ENCODE measurements at places on chromosomes 6 and 20.

DNA sequence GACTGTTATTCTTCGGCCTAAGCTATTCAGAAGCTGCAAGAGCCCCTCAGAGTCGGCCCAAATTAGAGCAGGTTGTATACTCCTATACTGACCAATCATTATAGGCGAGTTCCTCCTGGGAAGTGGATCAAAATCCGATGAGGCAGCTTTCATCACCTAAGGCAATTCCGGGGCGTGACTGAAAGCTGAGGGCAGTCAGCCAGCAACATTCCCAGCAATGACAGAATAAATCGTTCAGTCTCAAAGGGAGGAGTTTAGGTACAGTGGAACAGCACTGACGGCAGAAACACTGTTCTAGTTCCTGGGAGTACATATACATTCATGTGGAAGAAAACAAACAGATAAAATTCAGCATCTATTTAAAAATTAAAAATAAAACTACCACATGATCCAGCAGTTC is 10.8 kb downstream of the HLA-DQB2 start:
- DNase-seq = no peak

- no peak for DNase-seq
Measured at GRCh38 chr20:3663031-3663701, at the start of gene GFRA4. Gene GFRA4, minus strand, starts transcription at chr20:3663399. Its CDS starts 0 bp downstream, at chr20:3663399.

- DNase-seq = no peak
Measured at GRCh38 chr6:138307352-138307751, 70.4 kb upstream of the SMIM28 start.

DNA sequence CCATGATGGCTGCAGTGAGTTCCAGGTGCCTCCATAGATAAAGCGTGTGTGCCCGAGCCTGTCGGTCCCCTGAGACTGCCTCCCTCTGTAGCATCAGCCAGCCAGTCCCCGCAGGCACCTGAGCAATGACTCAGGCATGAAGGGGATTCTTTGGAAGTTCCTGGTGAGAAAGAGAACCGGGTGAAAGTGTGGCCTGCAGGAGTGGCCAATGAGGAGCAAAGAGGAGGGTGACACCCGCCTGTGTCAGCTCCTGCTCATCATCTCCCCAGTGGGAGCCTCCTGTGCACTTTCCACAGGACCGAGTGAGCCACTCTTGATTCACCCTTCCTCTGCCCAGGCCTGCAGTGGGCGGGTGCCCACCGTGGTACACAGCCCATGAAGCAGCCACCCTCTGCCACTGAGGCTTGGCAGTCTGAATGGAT is 71.2 kb upstream of the PTPN1 start:
- DNase-seq = peak; percentile 47

GRCh38 chr6:7727086-7727945 is 1.4 kb downstream of the BMP6 start:
- no peak for DNase-seq

All from AG10803 (cell line).